ENCODE measurements at places on chromosomes 2 and 18.

GRCh38 chr2:42153944-42154581 lies 15.1 kb upstream of the EML4 start:
- no peak for DNase-seq

- no peak for DNase-seq
Measured at GRCh38 chr18:33495278-33495677, 54.8 kb upstream of the CCDC178 start.

- DNase-seq: no peak
Measured at GRCh38 chr2:141942006-141942789, 188.6 kb downstream of the LRP1B start.

- no peak for DNase-seq
Measured at GRCh38 chr2:236830926-236831325, 254.8 kb upstream of the COPS8 start.

DNA sequence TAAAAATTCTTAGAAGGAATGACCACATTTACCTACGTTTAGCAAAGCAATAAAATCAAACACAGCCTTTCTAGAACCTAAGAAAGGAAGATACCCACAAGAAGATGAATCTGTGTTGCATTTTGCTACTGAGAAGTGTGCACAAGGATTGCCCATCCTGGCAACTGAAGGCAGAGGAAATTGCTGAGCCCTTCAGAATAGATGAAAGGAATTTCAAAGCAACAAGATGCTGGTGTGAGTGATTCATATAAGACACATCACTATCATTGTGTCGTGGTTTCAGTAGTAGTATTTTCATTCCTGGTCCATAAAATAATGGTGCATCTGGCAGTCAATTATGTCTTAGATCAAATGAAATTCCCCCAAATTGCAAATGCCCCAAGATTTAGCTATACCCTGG lies 48.4 kb upstream of the ANKRD44 start:
- no peak for DNase-seq

DNA sequence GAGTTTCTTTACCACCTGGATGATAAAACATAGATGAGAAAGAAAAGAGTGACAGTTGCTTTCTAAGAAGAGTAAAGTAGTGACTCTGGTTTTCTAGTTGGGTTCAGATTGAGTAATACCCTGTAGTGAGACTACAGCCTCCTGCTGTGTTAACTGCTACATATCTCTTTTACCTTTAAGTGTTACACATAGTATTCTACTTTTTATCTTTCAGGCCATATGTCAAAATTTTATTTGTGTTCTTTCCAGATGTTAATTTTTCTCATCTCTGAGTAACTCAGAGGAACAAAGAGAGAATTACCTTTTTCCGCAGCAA lies 348.2 kb downstream of the CTNNA2 start:
- no peak for DNase-seq

DNA sequence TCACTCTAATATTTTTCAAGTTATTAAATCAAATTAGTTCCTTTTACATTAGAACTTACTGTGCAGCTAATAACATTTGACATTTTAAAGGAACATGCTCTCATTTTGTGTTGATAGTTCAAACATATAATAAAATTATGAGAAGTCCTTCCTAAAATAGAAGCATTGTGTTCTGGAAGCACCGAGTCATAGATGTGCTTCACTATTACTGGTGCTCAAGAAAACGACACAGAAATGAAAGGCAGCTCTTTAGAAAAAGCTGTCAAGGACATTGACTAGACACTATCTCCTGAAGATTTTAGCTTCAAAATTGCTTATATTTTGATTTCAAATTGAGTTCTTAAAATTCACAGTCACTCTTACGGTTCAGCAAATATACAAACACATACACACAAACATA lies 338.3 kb downstream of the NBAS start:
- no peak for DNase-seq

All from colonic mucosa (tissue), 4 donors.